ENCODE measurements at places on chromosomes 6 and 20. TPM values are rescaled to one million over a fixed set of nuclear protein-coding genes. Genes with fewer than 3 reads are reported as not detected.
A peak's percentile ranks its signal among the peaks of the same experiment; 100 is the strongest.

DNA sequence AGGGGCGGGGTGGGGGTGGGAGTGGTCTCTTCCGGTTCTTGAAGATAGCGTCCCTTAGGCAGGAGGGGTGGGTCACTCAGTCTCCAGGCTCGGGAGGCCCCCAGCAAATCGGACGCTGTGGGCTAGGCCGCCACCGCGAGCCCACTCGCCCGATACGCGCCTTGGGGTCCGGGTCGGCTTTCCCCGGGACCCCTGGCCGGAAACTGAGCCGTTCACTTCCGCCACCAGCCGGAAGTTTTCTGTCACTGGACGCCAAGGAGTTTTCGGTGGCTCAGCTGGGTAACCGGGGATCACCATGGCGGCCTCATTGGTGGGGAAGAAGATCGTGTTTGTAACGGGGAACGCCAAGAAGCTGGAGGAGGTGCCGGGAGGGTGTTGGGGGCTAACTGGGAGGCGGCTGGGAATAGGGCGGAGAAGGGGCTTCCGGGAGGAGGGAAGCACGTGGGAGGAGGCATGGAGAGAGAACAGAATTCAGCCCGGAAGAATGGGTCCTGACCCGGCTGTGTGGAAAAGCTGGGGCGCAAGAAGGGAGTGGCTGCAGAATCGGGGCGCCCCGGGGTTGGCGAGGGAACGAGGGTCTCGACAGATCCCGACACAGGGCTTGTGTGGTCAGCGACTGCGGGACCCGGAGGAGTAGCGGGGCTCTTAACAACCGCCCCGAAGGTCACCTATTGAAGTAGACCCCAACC is at the start of gene ITPA:
TSS of gene ITPA (plus strand) at position 242 of the 689 bp plus-strand sequence. CDS start at position 296, 54 bp downstream.
- peak; percentile 34 for DNase-seq

- no peak for DNase-seq
Observed at GRCh38 chr6:117018771-117019170, 141.7 kb downstream of the RFX6 start.

DNA sequence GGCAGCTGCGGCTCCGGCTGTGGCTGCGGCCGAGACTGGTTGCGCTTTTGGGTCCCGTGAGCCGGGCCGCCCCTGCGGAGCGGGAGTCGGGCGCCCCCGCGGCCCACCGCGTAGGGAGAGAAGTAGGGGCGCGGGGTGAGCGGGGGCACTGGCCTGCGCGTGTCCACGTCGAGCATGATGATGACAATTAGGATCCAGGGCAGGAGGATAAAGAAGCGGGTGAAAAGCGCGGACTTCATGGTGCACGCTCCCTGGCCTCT is 739 bp downstream of the B3GAT2 start:
- no peak for DNase-seq

DNA sequence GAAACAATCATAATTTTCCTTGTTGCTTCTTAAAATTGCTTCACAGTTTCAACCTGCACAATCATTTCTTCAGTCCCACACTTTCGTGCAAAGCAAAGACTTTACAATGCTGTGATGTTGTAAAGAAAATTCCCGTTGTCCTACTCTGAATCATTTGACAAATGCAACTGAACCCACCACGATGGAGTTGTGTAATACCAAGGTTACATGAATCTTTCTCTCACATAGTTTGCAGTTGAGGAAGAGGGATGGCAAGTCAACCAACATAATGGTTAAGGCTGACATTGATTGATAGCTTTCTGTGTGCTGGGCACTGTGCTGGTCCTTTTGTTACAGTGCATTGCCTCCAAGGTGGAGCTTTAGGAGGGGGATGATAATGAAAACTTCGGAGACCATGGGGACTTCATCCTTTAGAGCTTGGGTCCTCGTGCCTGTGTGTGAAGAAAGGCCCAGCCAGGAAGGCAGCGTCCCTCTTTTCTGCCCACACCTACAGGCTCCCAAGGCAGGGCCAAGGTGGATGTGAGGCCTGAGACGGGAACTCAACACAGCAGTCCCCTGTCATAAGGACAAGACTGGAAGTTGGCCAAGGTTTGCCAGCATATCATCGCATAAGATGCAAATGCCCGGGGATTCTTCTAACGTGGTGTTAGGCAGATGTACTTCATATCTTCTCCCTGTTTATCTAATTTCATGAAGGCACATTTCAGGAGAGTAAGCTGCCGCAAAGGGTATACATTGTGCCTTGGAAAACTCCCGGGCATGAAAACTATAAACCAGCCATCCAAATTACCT is 96.9 kb downstream of the LY86 start:
- DNase-seq: no peak

DNA sequence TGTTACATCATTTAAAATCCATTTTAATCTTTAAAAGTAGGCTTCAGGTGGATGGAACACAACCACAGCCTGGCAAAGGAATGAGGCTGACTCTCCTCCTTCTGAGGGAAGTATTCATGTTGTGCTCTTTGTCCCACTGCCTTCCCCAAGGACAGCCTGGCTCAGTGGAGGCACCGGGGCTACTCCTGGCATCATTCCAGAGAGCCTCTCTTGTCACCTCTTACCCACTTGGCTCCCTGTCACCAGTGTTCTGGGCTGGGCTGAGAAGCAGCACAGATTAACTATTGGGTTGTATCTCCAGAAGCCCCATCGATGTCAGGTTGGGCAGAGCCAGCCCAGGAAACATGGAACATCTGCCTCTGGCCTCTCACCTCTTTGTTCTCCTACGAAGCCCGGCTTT is 10.7 kb upstream of the TP53INP2 start:
- no peak for DNase-seq

GRCh38 chr6:105174512-105174911 is 5.3 kb downstream of the POPDC3 start:
- no peak for DNase-seq

GRCh38 chr6:13113981-13114593 is 214.2 kb downstream of the TBC1D7 start:
- DNase-seq: no peak

GRCh38 chr6:652865-653264 is 4.0 kb downstream of the HUS1B start:
- no peak for DNase-seq

Gene PLG
- total RNA-seq: not detected

Gene OOEP
- 0.40 TPM for total RNA-seq

Gene GMPR
- 33.6 TPM for total RNA-seq

Gene GLP1R
- not detected for total RNA-seq

Gene CST7
- total RNA-seq: 22.8 TPM

All from T-helper 17 cell (primary cell).